ENCODE measurements at places on chromosomes 7 and 10.
A peak's percentile ranks its signal among the peaks of the same experiment; 100 is the strongest.

GRCh38 chr10:111319866-111320265, 243.0 kb downstream of the ADRA2A start:
- no peak for DNase-seq

DNA sequence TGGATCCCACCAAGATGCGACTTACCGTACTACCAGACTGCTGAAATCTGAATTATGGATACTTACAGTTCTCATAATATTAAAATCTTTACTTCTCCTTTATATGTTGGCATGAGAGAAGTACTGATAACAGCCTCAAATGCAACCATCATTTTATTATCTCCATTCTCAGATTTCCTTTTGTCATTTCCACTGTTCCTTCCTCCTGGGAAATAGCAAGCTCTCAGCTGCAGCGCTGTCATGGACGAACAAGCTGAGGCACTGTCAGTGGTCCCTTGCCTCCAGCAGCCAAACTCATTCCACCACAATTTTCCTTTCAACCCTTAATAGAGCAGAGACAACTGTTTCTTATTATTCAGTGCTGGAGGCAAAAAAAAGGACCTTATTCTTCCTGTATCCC, 478.4 kb downstream of the ARL4A start:
- no peak for DNase-seq

DNA sequence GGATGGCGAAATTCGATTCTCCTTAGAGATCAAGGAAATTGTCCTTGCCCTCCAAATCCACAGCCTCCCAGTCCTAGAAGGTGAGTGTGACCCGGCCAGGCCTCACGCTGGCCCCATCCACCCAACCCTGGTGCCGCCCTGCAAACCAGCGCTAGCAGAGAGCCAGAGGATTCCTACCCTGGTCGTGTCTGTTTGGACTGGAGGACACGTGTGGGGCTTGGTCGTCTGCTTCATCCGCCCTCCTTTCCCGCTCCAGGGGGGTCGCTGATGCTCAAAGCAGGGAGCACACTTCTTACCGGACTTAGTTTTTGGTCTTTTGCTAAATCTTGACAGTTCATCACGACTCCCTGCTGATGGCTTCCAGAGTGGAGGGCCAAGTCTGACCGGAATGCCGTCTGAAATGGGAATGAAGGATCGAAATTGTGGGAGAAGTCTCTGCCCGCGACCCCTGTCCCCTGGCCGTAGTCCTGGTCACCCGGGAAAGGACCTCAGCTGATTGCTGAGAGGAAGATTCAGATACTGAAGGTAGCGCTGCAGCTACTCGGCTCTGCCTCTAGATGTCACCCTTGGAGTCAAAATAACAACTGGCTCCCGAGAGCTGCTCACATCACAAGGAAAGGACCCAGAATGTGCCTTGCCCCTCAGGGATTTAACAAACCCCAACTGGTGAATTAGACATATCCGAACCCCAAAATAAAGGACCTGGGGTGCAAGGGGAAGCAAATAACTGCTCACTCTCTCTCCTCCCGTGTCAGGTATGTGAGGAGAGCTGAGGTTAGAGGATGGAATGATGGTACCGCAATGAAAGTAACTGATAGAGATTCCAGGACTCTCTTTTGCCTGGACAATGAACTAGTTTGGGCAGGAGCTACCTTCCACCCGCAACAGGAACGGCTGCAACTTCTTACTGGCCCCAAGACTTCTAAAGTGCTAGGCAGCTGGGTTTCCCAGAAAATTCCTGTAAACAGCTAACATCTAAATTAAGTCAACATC, 23.5 kb upstream of the ORC5 start:
- peak; percentile 33 for DNase-seq

DNA sequence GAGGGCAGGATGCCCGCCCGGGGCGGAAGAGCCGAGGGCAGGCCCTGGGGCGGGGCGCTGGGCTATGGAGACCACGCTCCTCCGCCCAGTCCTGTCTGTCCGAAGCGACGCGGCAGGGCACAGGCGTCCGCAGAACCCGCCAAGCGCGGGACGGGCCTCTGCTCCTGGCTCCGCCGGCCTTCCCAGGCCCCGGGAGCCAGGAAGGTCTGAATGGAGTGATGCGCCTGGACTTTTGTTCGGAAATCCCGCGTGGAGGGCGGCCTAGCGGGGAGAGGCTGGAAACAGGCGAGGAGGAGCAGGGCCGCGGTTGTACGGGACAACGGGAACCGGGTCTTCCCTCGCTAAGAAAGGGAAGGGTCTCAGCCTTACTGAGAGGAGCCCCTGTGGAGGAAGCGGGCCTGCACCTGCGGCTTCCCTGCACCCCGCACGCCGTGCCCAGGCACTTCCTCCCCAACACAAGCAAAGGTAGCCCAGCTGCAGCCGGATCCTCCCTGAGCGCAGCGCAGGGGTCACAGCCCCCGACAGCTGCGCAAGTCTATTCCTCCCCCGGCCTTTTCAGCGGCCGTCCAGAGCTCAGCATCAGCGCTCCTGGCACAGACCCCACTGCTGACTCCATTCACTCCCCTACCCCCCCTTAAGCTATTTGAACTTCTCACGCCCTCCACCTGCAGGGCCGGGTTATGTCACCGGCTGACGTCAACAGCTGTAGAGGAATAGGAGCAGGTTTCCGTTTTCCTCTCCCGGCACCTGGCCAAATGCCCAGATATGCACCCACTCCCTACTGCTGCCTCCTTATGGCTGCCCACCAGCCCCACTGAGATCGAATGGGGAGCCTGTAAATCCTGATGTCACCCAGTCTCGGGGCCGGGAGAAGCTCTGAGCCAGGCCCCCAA, 143.2 kb upstream of the RET start:
- DNase-seq = peak; percentile 20

- DNase-seq = no peak
Measured at GRCh38 chr10:113991091-113991860, 52.4 kb upstream of the ADRB1 start.

DNA sequence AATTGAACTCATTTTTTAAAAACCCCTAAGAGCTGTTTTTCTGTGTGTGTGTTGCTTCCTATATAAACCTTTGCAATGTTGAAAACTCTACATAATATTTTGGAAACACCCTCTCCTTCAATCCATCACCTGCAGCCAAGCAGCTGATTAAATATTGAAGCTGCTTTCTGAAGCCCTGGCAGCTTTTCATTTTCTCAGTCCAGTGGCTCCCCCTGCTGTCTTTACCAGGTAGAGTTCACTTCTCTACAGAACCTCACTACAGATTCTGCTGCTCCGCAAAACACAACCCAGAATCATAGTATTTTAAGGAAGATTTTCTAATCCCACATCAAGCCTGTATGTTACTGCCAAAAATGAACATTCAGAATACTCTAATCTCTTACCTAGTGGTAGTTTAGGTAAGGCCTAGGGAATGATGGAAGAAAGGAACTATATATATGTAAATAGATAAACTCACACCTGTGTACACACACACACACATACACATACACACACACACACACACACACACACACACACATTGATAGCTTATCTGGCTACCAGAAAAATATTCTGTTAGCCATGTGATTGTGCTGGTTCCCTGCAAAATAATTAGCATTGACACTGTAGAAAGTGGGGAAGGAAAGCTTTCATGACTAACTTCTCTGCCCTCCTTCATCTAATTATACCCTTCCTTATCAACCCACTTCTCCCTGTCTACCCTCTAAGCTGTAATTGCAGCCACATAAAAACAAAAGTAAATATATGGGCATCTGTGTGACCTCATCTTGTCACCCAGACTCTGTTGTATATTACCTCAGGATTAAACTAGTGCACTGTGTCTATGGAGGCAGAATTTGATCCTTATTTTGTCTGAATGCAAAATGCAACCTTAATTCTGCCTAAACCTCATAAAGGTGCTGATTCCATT, 229.5 kb upstream of the FZD1 start:
- DNase-seq = no peak

- DNase-seq = no peak
Measured at GRCh38 chr7:124155432-124156022, 122.7 kb upstream of the TMEM229A start.

DNA sequence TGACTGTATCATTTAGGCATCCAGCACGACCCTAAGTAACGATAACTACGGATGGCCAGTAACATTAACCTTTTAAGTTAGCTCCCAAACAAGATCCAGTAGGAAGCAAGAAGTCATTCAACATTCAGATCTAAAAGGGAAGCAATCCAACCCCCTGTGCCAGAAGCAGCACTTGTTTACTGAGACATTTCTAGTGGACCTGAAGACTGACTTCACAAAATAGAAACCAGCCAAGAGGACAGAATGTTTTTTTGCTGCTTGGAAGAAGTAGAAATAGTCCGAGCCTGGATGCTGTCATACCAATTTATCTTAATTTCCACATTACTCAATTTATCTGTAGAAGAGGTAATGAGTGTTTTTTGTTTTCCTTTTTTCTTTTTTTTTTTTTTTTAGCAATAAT, 88.0 kb upstream of the CTTNBP2 start:
- no peak for DNase-seq

DNA sequence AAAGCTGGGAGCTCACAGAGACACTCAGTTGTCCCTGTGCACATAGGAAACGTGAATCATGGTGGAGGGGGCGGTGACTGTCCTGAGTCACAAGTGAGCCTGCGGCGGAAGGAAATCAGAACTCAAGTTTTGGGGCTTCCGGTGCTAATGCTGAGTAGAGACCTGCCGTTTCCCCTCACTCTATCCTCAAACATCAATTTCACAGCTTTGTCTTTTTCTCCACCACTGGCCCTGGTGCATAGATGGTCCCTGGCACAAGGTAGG, 21.9 kb downstream of the ADCYAP1R1 start:
- DNase-seq = no peak

DNA sequence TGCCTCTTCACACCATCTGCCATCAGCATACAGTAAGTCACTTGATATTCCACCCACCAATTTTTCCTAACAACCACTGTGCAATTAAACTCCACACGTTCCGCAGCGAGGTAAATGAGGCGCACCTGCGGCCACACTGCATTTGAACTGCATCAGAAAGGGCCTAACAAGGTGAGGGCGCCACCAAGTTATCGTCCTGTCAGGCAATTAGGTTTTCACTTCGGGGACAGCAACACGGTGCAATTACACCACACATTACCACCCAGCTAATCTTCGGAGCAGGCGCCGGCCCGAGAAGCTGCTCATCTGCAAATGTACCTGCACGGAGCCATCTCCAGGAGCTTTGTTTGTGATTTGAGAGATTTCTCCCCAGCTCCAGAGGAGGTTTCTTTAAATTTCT, 84.4 kb downstream of the EBF3 start:
- no peak for DNase-seq

- no peak for DNase-seq
Measured at GRCh38 chr10:60377955-60378354, 11.7 kb downstream of the ANK3 start.

GRCh38 chr7:112453505-112454171, 3.4 kb downstream of the IFRD1 start:
- DNase-seq = no peak

DNA sequence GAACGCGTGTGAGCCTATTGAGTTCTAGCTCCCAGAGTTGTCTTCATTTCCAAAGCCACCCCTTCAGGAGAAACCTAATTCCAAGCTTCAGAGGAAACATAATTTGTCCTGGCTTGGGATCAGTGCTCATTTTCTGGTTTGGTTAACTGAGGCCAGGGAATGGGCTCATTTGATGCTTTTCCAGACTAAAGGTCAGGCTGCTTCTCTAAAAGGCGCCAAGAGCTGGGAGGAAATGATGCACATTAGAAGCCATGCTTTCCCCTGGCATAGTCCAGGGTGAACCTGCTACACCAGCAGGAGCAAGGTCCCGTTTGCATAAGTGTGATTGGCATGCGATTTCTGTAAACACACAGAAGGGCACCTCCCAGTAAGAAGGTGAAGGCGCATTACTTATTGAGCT, 435.0 kb downstream of the GALNT17 start:
- no peak for DNase-seq

GRCh38 chr10:87092376-87092860, 2.2 kb downstream of the GLUD1 start:
- DNase-seq = peak; percentile 45

Data from CD4-positive, alpha-beta memory T cell (primary cell).